Stimulated activated CD8-positive, alpha-beta memory T cell treated with anti-CD3 and anti-CD28 coated beads, Interleukin-7, amount 100 ng/mL, for 1 hour (primary cell): ENCODE measurements at places on chromosomes 3 and 15.

GRCh38 chr3:150363420-150363819 is 44.7 kb upstream of the TSC22D2 start:
- no peak for DNase-seq

DNA sequence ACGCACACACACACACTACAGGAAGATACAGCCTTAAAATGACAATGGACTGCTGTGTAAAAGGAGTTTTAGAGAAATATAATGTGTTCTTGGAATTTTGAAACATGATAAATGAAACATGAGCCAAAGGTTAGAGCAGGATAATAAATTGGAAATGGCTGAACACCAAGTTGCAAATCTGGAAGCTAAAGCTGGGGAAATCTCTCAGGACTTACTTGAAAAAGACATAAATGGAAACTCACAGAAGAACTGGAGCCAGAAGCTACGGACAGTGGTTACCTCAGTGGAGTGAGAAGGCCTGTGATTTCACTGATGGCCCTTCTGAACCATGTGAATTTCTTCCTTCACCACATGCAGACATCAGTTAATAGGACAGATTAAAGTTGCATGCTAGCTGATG is 37.3 kb upstream of the ATP10A start:
- no peak for DNase-seq

- no peak for DNase-seq
Observed at GRCh38 chr3:11146773-11147660, 7.3 kb upstream of the HRH1 start.

- no peak for DNase-seq
Observed at GRCh38 chr3:117356091-117356705, 646.6 kb downstream of the TUSC7 start.

DNA sequence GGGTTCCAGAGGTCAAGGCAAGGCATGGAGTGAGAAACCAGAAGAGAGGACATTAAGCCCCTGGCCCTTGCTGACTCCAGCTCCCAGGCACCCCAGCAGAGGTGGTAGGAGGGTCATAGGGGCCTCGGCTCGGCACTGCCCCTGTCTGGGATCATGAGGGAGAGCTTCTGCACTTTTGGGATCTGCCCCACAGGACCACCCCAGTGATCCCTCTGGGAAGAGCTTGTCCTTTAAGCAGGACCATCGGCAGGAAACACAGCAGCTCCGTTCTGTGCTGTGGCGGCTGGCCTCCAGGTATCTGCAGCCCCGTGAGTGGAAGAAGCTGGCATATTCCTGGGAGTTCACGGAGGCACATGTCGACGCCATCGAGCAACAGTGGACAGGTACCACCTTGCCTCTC is 35.5 kb downstream of the ANKDD1A start:
- DNase-seq, result no peak

GRCh38 chr3:194872669-194872977 is 186.9 kb downstream of the FAM43A start:
- DNase-seq, result no peak

DNA sequence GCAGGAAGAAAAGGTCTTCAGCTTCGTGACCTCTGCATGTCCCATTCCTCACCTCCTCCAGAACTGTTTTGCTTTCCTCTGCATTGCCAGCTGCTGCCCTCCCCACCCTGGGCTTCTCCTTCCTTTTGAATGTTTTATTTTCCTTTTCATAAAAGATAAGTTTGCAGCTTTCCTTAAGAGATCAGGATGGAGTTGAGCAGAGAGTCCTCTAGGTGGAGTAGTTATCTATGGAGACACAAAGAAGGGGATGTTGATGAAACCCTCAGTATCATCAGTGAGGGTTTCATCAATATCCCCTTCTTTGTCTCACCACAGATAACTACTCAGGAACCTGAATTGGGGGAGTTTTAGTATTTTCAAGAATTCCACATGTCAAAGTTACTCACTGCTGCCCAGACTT is 19.0 kb upstream of the SLC25A36 start:
- DNase-seq, result no peak

GRCh38 chr3:10594915-10595314 is 89.5 kb upstream of the ATP2B2 start:
- DNase-seq, result peak; percentile 4
